Right atrium auricular region (tissue), 2 donors: ENCODE measurements at places on chromosomes 16 and 17. TPM values are rescaled to one million over a fixed set of nuclear protein-coding genes. Genes with fewer than 3 reads are reported as not detected.

- H3K36me3 ChIP-seq, result no peaks in the 10 kb centered on the region
- H3K4me3 ChIP-seq, result no peak overlapping the region
- H3K4me1 ChIP-seq, result peaks cover 43% of the 10 kb centered on the region
- no peaks in the 10 kb centered on the region for H3K27me3 ChIP-seq
- DNase-seq, result peak; percentile 73
These were observed 28.2 kb downstream of the ZFHX3 start for GRCh38 chr16:73019457-73020362.

GRCh38 chr16:49810831-49811230 lies 45.1 kb downstream of the ZNF423 start:
- H3K4me1 ChIP-seq, result peaks cover 19% of the 10 kb centered on the region
- no peak overlapping the region for H3K4me3 ChIP-seq
- no peak overlapping the region for H3K27ac ChIP-seq
- no peak for DNase-seq
- H3K27me3 ChIP-seq, result no peaks in the 10 kb centered on the region

GRCh38 chr16:56329887-56330286 lies 95.5 kb downstream of the AMFR start:
- no peaks in the 10 kb centered on the region for H3K27me3 ChIP-seq
- no peak for DNase-seq
- H3K27ac ChIP-seq, result no peak overlapping the region
- H3K4me1 ChIP-seq, result no peaks in the 10 kb centered on the region

GRCh38 chr16:16147316-16147999 lies 75.8 kb downstream of the ABCC6 start:
- H3K27ac ChIP-seq, result no peak overlapping the region
- H3K27me3 ChIP-seq, result no peaks in the 10 kb centered on the region
- no peaks in the 10 kb centered on the region for H3K4me1 ChIP-seq
- peaks cover 6% of the 10 kb centered on the region for H3K36me3 ChIP-seq
- no peak overlapping the region for H3K4me3 ChIP-seq

Gene LRRC46
- total RNA-seq, result not detected

DNA sequence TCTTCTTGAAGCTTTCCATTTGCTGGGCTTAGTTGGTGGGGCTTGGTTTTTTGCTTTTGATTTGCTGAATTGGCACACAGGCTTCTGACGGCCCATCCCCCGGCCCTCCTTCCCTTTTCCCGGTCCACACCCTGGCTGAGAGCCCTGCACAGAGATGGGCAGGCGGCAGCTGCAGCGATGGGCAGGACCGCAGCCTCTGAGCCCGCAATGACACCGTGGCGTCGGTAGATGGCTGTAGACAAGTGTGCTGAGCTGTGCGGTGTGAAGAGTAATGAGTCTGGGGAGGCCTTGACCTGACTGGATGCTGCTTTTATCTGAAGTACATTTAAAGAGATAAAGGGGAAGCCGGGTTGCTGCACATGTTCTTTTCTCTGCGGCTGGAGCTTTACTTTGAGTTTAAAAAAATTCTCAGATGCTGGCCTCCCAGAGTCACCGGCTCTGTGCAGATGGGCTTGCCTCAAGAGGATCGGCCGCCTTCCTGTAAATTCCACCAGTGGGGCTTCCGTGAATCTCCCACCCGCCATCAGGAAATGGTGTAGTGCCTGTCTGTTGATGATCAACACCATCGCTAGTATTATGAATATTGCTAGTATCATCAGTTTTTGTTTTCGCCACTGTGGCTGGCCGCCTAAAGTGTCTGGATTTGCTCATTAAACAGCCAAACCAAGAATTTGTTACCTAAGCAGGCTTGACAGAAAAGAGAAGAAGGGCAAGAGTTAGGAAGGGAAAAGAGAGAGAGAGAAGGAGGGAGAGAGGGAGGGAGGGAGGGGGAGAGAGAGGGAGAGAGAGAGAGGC lies 245.6 kb upstream of the RBFOX1 start:
- no peaks in the 10 kb centered on the region for H3K4me1 ChIP-seq
- H3K36me3 ChIP-seq, result no peaks in the 10 kb centered on the region

DNA sequence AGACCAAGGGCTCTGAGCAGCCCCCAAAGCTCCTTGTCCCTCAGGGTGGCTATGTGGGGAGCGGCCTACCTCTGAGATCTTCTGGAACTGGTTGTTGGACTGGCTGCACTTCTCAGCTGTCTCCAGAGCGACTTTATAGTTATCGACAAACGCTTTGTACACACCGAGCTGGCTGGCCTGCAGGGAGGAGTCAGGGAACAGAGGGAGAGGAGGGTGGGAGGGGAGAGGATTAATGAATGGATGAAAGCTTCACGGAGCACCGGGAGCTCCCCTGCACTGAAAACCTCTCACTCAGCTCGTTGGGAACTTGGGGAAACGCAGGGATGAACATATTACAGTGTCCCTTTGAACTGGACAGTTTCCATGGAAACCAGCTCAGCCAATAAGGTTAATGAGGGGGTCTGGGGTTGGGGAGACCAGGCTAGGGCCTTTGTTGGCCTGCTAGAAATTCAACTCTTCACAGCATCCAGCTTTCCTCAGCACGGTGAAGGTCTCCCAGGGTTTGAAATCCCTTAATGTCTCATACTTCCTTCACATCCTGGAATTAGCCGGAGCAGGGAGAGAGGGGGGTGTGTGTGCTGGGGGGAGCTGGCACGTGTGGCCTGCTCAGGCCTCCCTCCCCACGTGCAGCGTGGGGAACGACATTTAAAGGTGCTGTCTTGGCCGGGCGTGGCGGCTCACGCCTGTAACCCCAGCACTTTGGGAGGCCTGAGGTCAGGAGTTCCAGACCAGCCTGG lies 86.7 kb downstream of the TIMM22 start:
- peaks cover 16% of the 10 kb centered on the region for H3K36me3 ChIP-seq
- no peaks in the 10 kb centered on the region for H3K27me3 ChIP-seq
- H3K4me3 ChIP-seq, result no peak overlapping the region
- no peak for DNase-seq

DNA sequence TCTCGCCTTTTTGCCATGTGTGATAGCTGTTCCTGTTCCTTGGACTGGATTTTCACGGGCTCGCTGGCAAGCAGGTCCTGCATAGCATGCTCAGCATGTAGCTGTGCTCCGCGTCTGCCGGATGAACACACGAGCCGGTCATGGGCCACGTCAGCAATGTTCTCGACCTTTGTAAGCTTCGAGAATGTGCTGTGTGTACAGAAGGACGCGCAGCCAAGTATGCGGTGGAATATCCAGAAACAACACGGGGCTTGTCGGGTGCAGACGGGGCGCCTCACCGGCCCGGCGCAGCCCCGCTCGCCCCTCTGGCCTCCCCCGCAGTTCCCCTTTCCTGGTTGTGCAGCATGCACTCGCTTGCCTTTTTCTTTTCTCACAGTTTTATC lies 42.2 kb downstream of the RPTOR start:
- no peak overlapping the region for H3K27ac ChIP-seq
- no peaks in the 10 kb centered on the region for H3K4me1 ChIP-seq
- no peak overlapping the region for H3K4me3 ChIP-seq
- no peak for DNase-seq
- no peaks in the 10 kb centered on the region for H3K36me3 ChIP-seq

Gene SYT17
- 0.22 TPM for total RNA-seq

Gene BCAR1
- total RNA-seq, result 58.0 TPM

Gene TP53TG3
- not detected for total RNA-seq

Gene CPNE7
- total RNA-seq, result not detected

Gene OTOA
- total RNA-seq, result not detected

Gene ADGRG1
- 12.6 TPM for total RNA-seq

GRCh38 chr17:70552230-70552981 lies 383.1 kb downstream of the KCNJ2 start:
- H3K27ac ChIP-seq, result no peak overlapping the region
- no peaks in the 10 kb centered on the region for H3K36me3 ChIP-seq
- H3K4me3 ChIP-seq, result no peak overlapping the region
- H3K4me1 ChIP-seq, result no peaks in the 10 kb centered on the region

- no peak for DNase-seq
- peaks cover 27% of the 10 kb centered on the region for H3K4me1 ChIP-seq
- H3K27me3 ChIP-seq, result peaks cover 61% of the 10 kb centered on the region
- no peak overlapping the region for H3K27ac ChIP-seq
- H3K4me3 ChIP-seq, result no peak overlapping the region
These were observed 9.7 kb downstream of the NEUROD2 start for GRCh38 chr17:39598047-39598481.

- H3K36me3 ChIP-seq, result peaks cover 13% of the 10 kb centered on the region
- H3K27me3 ChIP-seq, result no peaks in the 10 kb centered on the region
- no peak for DNase-seq
- peak overlapping the region; percentile 85 for H3K4me3 ChIP-seq
- no peaks in the 10 kb centered on the region for H3K4me1 ChIP-seq
- peak overlapping the region; percentile 96 for H3K27ac ChIP-seq
These were observed 611 bp downstream of the SMARCE1 start for GRCh38 chr17:40646791-40647623.

Gene EDC4
- 21.2 TPM for total RNA-seq

GRCh38 chr16:9996221-9996620 lies 186.0 kb downstream of the GRIN2A start:
- no peaks in the 10 kb centered on the region for H3K27me3 ChIP-seq
- no peak overlapping the region for H3K4me3 ChIP-seq
- no peak overlapping the region for H3K27ac ChIP-seq
- H3K36me3 ChIP-seq, result no peaks in the 10 kb centered on the region
- no peaks in the 10 kb centered on the region for H3K4me1 ChIP-seq

- peaks cover 5% of the 10 kb centered on the region for H3K27me3 ChIP-seq
- no peak overlapping the region for H3K4me3 ChIP-seq
- no peaks in the 10 kb centered on the region for H3K4me1 ChIP-seq
- no peak overlapping the region for H3K27ac ChIP-seq
- peak; percentile 79 for DNase-seq
These were observed 32.6 kb upstream of the TAC4 start for GRCh38 chr17:49880291-49881053.

GRCh38 chr17:2067608-2068024 lies 12.7 kb downstream of the HIC1 start:
- no peak for DNase-seq
- no peaks in the 10 kb centered on the region for H3K27me3 ChIP-seq
- peaks cover 17% of the 10 kb centered on the region for H3K36me3 ChIP-seq
- H3K4me1 ChIP-seq, result no peaks in the 10 kb centered on the region
- no peak overlapping the region for H3K4me3 ChIP-seq

GRCh38 chr17:66230922-66231591 lies 1.8 kb upstream of the APOH start:
- H3K4me3 ChIP-seq, result no peak overlapping the region
- DNase-seq, result no peak
- H3K27ac ChIP-seq, result no peak overlapping the region
- H3K36me3 ChIP-seq, result no peaks in the 10 kb centered on the region

DNA sequence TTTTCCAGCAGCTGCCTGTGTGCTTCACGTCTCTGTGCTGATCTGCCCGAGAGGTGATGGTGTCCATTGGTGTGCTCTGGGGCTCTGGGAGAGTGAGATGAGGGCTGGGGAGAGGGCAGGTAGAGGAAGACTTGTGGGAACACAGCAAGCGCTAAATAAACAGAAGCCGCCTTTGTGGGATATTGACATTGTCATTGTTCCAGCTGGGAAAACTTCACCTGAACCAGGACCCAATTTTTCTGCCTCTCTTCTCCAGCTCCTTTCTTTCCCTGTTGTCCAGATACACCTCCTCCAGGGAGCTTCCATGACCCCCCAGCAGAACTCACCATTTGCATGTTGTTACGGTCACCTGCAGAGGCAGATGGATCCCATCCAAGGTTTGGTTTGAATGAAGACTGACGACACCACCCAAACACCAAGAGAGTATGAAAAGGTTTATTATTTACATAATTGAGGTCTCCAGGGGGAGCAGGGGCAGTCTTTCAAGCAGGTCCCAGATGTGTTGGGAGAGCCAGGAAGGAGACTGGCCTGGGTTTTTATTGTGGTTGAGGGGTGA lies 3.6 kb upstream of the ITGA3 start:
- no peaks in the 10 kb centered on the region for H3K27me3 ChIP-seq
- no peaks in the 10 kb centered on the region for H3K36me3 ChIP-seq
- no peak overlapping the region for H3K27ac ChIP-seq
- H3K4me1 ChIP-seq, result peaks cover 39% of the 10 kb centered on the region
- no peak for DNase-seq

GRCh38 chr16:60763869-60764268 lies 1272.4 kb downstream of the CDH8 start:
- H3K4me1 ChIP-seq, result no peaks in the 10 kb centered on the region
- no peak overlapping the region for H3K4me3 ChIP-seq
- no peaks in the 10 kb centered on the region for H3K27me3 ChIP-seq
- DNase-seq, result no peak

DNA sequence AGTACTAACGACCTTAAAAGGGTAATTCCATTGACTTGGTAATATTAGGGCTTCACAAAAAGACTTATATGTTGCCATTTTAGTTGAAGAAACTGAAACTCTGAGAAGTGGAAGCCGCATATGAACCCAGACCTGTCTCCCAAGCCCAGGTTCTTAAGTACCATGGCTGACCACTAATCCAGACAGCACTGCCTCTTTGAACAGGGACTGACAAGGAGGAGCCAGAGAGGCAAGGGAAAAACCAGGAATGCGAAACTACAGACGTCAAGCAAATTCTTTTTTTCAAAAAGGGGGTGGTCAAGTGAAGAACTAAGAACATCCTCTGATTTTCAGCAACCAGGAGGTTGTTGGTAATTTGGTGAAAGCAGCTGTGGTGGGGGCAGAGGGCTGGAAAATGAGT lies 15.2 kb downstream of the CYB5D1 start:
- H3K27ac ChIP-seq, result no peak overlapping the region
- no peaks in the 10 kb centered on the region for H3K27me3 ChIP-seq
- H3K4me3 ChIP-seq, result no peak overlapping the region

DNA sequence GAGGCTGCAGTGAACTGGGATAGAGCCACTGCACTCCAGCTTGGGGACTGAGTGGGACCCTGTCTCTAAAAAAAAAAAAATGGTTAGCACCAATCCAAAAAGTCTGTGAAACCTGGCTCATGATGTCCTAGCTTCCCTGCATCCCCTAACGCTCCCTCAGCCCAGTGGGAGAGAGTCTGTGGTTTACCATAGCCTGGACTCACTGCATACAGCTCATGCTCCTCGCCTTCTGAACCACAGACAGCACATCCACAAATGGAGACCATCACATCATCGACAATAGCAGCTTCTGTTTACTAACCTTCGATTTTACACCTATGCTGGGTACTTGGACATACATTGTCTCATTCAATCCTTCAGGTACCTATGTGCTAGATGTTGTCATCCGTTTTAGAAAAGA lies 43.6 kb downstream of the NLRC5 start:
- no peak overlapping the region for H3K27ac ChIP-seq
- H3K4me1 ChIP-seq, result no peaks in the 10 kb centered on the region
- H3K36me3 ChIP-seq, result peaks cover 9% of the 10 kb centered on the region
- no peak for DNase-seq

DNA sequence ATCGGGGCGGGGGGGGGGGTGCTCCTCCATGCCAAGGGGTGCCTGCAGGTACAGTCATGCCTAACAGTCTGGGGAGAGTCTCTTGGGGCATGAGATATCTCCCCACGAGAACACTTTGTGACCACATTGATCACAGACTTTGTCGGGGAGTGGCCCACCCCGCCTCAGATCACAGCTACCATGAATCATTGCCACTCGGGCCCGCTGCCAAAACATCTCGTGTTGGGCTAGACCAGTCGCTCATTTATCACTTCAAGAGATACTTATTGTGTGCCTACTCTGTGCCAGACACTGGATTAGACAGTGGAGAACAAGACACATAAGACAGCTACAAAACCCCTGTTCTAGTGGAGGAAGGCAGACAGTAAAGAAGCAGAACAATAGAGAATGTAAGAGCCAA lies 72.6 kb downstream of the CLEC16A start:
- no peak overlapping the region for H3K27ac ChIP-seq
- H3K4me3 ChIP-seq, result no peak overlapping the region
- H3K4me1 ChIP-seq, result peaks cover 9% of the 10 kb centered on the region
- peak; percentile 63 for DNase-seq
